ENCODE measurements at places on chromosomes 13 and 19.

DNA sequence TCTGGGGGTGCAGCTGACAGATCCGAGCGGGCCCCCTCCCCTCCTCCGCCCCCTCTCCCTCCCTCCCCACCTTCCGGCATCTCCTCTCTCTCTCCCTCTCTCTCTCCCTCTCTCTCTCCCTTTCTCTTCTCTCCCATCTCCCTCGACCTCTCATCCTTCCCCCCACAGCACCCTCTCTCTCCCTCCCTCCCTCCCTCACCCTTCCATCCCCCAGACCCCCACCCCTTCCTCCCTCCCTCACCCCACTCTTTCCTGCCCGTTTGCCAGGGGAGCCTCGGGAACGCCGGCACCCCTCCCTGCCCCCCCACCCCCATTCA lies 666 bp downstream of the CELF5 start:
- no peak for DNase-seq

DNA sequence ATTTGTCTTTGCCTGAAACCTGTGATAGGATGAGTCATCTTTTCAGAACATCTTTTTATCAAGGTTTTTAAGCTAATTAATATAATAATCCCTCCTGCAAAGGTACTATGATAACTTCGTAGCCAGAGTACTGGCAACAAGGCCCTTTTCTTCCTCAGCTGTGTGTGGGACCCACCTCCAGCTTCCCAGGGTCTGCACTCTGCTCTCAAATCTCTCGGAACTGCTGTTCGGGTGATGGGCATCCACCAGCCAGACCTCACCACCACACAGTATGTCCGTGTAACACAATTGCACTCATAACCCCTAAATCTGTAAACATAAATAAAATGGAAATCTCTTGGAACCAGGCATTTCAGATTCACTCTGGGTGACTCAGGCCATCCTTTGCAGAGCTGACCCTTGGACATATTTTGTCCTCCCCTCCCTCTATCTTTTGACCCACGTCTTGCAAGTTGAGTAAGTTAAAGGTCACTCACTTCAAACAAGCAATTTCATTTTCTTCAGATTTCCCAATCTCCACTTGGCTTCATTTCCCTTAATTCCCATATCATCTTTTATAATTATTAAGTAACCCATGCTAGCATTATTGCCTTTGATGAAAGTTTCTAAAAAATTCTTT lies 29.5 kb downstream of the COL4A1 start:
- DNase-seq, result no peak

DNA sequence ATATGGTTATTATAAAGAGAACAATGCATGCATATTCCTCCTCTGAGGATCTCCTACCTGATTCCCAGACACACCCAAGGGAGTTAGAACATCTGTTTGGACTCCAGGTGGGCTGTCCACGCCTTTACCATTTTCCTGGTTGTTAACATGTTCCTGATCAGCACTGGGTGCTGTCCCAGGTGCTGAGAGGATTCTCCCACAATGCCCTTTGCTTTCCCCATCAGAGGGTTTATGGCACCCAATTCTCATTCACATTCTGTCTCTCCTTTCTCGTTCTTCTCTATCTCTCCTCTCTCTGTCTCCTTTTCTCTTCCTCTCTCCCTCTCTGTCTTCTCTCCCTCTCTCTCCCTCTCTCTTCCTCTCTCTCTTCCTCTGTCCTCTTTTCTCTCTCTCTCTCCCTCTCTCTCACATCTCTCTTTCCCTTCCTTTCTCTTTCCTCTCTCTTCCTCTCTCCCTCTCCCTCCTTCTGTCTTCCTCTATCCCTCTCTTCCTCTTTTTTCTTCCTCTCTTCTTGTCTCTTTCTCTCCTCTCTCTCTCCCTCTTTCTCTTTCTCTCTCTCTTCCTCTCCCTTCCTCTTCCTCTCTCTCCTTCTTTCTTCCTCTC lies 3.3 kb upstream of the RDH13 start:
- DNase-seq, result no peak

GRCh38 chr19:33297401-33298145 lies 4.8 kb downstream of the CEBPA start:
- DNase-seq, result no peak

Data from CD4-positive, alpha-beta T cell treated with Interferon gamma for 1 hour (primary cell).